RCC 7860 (cell line): ENCODE measurements at places on chromosomes 5 and 9.

DNA sequence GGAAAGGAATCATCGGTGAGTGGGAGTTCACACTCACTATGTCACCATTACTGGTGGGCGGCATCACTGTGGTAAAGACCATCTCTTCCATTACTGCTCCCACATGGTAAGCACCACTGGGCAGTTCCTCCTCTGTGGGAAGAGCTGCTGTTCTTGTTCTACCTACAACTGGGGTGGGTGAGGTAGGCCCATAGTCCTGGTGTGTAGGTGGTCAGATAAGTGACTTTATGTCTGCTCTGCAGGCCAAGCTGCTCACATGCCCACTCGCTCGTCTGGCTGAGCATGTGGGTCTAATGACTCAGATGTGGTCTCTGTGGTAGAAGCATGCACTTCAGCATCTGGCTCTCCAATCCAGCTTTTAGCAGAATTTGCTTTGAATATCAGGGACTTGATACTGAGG is 82.9 kb downstream of the TMEM215 start:
- DNase-seq = no peak

DNA sequence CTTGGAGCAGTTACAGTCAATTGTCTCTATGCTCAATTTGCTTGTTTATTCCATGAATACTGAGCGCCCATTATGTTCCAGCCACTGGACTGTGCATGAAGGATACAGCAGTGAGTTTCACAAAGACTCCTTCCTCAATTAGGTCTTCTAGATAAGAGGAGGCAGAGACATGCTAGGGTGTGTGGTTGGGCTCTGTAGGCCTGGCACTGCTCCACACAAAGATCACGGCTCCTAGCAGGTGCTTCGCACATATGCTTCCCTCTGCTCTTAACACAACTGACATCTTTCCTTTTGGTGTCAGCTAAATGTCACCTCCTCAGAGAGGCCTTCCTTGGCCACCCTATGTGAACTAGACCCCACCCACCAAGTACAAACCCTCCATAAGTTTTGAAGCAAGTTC is 10.9 kb downstream of the IL12B start:
- no peak for DNase-seq

GRCh38 chr9:111898331-111899096 is 1.9 kb downstream of the UGCG start:
- DNase-seq = peak; percentile 54

- no peak for DNase-seq
Observed at GRCh38 chr5:59622848-59623247, 270.7 kb downstream of the PDE4D start.

GRCh38 chr5:1654786-1655495 is 131.2 kb upstream of the LPCAT1 start:
- DNase-seq = no peak

- DNase-seq = no peak
Observed at GRCh38 chr9:120642129-120642770, 62.3 kb upstream of the CDK5RAP2 start.

DNA sequence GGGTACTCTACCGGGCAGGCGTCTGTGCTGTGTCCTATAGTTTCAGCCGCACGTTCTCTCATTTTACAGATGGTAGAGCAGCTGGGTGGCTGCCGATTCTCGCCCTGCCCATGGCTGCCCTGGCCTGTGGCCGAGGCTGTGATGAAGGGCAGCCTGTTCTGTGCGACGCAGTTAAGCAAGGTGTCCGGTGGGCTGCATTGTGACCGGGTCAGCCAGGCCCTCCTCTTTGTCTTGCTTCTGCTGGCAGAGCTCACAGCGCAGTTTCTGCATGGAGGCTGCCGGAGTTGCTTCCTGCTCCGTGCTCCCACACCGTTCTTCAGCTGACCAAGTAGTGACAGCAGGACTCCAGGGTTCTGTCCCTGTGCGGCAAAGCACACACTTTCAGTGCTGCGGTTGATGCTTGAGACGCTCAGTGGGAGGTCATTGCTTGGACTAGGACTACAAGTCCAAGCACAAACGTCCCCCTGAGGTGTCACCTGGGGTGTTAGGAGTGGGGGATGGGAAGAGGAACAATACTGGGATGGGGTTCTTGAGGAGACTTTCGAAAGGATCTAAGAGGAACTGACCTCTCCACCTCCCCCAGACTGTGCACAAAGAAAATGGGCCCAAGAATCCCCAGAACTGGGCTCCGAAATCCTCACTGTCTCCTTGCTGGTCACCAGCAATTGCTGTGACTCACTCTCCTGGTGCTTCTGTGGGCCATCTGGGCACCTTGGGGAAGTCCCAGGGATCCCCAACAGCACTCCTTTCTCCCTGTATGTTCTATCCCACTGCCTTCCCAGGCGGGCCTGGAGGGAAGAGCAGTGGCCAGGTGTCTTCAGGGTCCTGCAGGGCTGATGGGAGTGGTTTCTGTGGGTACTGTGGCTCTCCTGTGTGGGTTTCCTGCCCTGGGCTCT is 58.2 kb downstream of the GADD45G start:
- no peak for DNase-seq

- peak; percentile 71 for DNase-seq
Observed at GRCh38 chr9:88536023-88536324, 996 bp downstream of the NXNL2 start.

GRCh38 chr5:20050262-20050661 is 62.3 kb upstream of the CDH18 start:
- DNase-seq = no peak

GRCh38 chr5:99334936-99335335 is 406.1 kb upstream of the CHD1 start:
- DNase-seq = no peak

DNA sequence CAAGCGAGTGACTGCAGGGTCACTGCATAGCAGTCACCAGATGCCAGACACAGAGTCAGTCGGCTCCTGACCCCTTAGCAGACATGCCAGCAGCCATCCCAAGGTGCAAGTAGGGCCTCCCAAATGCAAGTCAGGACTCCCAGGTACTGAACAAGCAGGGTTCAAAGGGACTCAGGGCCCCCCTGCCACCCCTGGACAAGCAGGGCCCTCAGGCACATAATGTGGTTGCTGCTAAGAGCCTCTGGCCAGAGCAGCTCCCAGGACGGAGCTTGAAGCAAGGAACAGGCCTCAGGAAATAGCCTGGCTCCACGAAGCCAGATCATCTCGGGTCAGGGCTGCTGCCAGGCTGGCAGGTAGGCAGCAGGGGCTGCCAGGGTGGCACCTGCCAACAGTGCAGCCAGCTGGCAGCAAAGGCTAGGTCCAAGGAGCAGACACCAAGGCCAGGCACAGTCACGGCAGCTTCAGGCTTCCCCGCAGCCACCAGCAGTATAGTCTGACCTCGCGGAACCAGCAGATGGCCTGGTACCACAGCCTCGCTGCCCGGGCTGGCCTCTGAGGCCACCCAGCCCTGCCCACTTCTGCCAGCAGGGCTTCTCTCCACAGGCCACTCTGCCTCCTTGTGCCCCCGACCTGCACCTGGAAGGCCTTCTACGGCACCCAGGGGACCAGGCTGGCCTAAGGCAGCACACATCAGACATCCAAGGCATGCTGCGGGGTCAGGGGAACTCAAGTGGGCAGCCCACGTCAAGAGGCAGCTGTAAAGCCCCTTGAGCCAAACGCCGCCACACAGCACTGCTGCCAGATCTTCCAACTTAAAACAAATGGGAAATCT is 7.4 kb downstream of the EEIG1 start:
- no peak for DNase-seq
